ENCODE measurements at places on chromosomes 2 and 18.

- DNase-seq = no peak
Observed at GRCh38 chr2:158297606-158298005, 158.9 kb downstream of the CCDC148 start.

- no peak for DNase-seq
Observed at GRCh38 chr2:133424876-133425275, 143.4 kb downstream of the NCKAP5 start.

GRCh38 chr2:75290600-75291150 lies 91.4 kb upstream of the TACR1 start:
- DNase-seq = no peak

- no peak for DNase-seq
Observed at GRCh38 chr2:27705851-27706622, 42.3 kb downstream of the SLC4A1AP start.

DNA sequence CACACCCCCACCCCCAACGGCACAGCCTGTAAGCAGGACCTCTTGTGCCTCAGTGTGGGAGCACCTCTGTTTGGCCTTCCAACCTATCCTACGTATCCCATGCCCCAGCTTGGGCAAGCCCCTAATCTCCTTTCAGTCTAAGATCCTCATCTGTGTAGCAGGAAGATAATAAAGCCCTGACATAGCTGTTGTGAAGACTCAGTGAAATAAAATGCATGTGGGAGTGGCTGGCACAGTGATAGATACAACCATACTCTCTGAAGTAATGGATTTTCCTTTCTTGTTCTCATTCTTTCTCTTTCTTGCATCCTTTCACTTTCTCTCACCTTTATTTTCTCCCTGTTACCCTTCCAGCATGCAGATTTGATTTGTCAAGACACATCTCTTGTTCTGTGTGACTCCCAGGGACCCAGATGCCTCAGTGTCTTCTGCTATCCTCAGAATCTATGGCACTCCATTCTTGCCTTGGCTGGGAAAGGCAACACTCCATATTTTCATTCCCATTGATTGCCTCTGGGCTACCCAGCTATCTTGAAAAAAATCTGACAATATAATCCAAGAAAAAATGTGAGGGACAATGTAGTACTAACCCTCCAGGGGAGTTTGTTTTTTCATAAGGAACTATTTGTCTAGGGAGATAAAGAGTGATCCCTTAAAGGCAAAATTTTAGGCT lies 207.2 kb upstream of the SETBP1 start:
- DNase-seq = no peak

GRCh38 chr2:11637546-11637945 lies 32.4 kb downstream of the NTSR2 start:
- DNase-seq = no peak

GRCh38 chr2:81363800-81364199 lies 1059.2 kb upstream of the LRRTM1 start:
- no peak for DNase-seq

- no peak for DNase-seq
Observed at GRCh38 chr2:211390536-211391188, 834.3 kb downstream of the CPS1 start.

GRCh38 chr2:131146231-131146630 lies 41.1 kb downstream of the PLEKHB2 start:
- no peak for DNase-seq

DNA sequence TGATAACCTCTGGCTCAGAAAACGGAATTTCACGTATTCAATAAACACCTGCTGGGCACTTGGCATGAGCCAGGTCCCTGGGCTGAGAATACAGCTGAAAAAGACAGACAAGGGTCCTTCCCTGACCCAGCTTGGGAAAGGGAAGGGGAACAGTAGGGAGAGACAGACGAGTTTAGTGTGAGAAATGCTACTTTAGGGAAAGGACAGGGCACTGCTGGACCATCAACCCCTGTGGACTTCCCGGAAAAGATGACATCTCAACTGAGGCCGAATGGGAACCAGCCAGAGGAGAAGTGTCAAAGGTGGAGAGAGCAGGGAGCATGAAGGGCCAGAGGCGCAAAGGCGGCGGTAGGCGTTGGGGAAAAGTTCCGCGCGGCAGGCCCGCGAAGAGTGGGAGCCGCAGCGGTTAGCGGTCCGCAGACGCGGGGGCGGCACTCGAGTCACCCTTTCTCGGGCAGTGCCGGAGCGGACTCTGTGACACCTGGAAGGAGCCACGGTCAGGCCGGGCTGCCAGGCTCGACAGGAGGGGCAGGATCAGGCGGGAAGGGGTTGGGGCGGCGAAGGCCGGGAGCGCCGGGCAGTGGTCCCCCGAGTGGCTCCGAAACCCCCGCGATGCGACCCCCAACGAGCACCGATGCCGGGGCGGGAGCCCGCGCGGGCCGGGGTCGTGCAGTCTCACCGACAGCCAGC lies 519 bp downstream of the TEX261 start:
- DNase-seq = no peak

GRCh38 chr2:17608251-17608650 lies 67.8 kb downstream of the VSNL1 start:
- DNase-seq = no peak

DNA sequence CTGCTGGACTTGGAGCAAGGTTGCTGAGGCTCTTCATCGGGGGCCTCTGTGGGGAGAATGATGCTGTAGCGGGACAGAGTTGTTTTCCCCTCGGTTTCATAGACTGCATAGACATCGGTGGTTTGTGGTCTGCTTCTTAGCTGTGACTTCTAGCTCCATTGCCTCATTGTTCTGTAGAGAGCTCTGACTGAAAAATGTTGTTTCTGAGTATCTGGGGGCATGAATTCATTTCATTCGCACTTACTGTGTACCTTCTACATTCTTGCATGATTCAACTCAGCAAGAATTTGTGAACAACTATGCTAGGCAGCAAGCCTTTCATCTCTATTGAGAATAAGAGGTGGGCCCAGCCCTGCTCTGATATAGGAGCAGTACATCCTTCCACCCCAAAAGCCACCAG lies 406.8 kb downstream of the NBAS start:
- DNase-seq = no peak

GRCh38 chr2:68216454-68217310 lies 35.6 kb downstream of the PPP3R1 start:
- DNase-seq = no peak

- DNase-seq = no peak
Observed at GRCh38 chr2:177573120-177573519, 180.5 kb downstream of the AGPS start.

DNA sequence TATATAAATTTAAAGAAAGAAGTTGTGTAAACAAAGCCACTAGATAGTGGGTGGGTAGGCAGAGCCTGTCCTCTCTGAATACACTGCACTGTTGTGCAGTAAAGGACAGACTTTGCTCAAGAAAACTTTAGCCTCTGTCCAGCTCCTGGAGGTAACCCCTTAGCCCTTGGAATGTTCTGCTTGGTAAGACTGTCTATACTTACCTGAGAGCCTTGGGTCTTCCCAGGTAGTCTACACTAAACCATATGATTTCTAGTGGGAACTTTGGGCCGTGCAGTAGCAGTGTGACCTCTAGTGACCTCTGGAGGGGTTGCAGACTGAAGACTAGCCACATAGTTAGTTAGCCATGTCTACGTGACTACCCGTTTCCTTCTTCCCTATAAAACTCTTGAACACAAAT lies 678.3 kb upstream of the NRXN1 start:
- DNase-seq = no peak

DNA sequence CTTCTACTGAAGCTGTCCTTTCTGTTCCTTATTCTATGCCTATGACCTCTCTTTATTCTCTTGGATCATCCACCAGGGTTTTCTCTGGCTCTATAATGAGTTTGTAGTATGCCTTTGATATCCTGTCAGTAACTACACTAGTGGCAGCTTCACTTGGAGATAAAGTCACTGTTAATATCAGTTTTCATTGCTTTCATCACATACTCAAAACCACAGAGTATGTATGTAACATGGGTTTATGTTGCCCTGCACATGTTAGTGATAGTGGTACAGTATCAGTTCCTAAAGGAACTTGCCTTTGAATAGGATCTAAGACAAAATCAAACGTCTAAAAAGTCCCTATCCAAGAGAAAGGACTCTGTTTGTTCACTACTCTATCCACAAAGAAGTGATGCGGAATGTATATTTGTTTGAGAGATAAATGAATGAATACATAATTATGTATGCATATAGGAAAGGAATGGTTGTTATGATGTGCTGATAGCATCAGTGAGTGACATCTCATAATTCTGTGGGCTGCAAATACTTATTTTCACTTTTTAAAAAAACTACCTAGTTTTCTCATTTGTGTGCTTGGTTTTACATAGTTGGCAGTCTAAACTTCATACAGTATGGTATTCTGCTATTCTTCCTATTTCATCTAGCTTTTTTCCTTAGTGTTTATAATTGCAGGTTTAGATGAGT lies 45.1 kb downstream of the TET3 start:
- DNase-seq = no peak

DNA sequence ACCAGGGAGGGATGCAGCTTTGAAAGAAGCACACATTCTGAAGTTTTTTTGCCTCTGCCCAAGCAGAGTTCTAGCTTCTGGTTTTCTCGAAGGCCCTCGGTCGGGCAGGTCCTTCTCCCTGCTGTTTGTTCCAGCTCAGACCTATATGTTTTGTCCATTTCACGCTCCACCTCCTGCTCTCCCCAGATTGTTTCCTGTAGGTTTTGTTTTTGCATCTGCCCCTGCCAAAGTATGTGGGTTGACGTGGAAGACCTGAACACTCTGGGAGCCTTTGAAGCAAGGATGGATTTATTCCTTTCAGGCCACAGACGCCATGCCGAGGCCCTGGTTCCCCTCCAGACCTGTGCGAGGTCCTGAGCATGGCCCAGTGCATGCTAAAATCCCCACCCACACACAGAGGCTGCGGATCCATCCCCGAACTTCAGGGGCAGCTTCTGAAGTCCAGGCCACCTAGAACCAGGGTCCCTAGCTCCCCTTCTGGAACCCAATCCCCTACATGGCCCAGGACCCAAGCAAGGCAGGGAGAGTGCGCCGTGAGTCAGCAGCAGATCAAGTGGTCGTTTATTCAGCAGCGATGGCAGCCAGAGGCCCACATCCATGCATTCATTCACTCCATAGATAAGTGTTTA lies 205.4 kb downstream of the KLHL29 start:
- DNase-seq = no peak

DNA sequence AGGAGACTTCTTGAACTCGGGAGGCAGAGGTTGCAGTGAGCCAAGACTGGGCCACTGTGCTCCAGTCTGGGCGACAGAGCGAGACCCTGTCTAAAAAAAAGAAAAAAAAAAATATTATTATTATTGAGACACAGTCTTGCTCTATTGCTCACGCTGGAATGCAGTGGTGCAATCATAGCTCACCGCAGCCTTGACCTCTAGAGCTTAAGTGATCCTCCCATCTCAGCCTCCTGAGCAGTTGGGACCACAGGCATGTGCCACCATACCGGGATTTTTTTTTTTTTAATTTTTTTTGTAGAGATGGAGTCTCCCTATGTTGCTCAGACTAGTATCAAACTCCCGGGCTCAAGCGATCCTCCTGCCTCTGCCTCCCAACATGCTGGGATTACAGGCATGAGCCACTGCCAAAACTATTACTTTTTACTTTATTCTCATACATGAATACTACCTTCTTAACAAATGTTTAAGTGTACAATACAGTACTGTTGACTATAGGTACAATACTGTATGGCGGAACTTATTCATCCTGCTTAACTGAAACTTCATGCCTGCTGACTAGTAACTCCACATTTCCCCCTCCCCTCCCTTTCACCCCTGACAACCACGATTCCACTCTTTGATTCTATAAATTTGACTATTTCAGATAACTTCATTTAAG lies 15.5 kb downstream of the FBXO11 start:
- DNase-seq = no peak
